ENCODE measurements at places on chromosomes 6 and 20.

GRCh38 chr6:120198033-120198432 lies 848.5 kb upstream of the MAN1A1 start:
- DNase-seq, result no peak

GRCh38 chr6:41707565-41708200 lies 27.7 kb downstream of the TFEB start:
- no peak for DNase-seq

GRCh38 chr6:10449751-10450150 lies 34.9 kb upstream of the TFAP2A start:
- no peak for DNase-seq

- DNase-seq, result no peak
Measured at GRCh38 chr6:99836471-99836870, 157.6 kb downstream of the MCHR2 start.
